Effector CD4-positive, alpha-beta T cell (primary cell): ENCODE measurements at places on chromosomes 5 and 9.

GRCh38 chr9:98897745-98898144 is 46.0 kb upstream of the COL15A1 start:
- no peak for DNase-seq

DNA sequence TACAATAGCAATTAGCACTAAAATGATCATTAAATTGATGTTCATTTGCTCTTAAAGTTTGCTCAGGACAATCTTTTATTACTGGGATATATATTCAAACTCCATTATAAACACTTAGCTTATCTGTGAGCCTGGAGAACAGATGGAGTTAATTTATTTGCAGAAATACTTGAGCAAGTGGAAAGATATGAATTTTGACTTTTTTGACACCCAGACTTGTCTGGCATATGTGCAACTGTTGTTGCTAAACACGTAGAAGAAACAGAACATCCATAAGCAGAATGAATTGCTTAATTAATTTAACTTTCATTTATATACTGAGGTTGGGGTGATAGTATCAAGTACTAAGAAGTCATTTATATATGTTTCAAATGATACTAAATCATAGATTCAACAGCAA is 820.7 kb upstream of the TYRP1 start:
- DNase-seq, result no peak

DNA sequence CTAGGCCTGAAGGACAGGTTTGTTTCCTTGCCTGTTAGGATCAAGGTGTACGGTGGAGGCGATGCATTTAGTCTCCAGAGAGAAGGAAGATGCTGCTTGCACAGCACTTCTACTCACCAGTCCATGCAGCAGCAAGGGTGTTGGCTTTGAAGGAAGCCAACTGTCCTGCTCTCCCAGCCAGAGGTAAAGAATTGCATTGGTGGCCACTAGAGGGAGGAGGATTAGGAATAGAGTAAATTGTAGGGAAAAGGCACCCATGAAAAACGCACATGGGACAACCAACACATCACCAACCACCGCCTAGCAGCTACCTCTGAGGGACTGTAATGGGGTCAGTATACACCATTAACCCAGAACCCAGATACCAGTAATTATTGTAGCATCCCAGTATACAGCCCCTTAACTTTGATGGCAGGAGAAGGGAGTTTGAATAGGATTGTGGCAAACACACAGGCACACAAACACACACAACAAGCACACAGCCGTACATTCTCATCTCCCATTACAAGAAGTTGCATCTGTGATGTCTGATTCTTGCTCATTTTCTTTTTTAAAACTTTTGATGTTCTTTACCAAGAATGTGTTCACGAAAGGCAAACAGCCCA is 267.7 kb downstream of the ADAMTS6 start:
- no peak for DNase-seq

DNA sequence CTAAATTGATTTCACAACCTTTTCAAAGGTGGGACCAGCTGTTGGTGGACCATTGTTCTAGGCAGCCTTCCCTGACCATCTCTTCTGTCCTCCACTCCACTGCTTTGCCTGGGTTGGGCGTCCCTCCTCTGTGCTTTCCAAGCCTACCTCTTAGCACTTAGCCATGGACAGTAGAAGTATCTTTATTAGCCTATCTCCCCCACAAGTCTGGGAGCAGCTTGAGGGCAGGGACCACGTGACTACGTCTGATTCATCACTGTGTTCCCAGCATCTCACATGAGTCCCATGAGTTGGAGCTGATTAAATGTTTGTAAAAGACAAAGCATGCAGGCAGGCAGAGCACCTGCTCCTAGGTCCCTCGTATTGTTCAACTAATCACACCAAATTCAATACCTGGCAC is 20.9 kb downstream of the MORN5 start:
- DNase-seq, result no peak
